GM19239 (cell line): ENCODE measurements at places on chromosomes 13 and 19.

- DNase-seq: no peak
Observed at GRCh38 chr13:40061466-40062450, 406.3 kb downstream of the COG6 start.

DNA sequence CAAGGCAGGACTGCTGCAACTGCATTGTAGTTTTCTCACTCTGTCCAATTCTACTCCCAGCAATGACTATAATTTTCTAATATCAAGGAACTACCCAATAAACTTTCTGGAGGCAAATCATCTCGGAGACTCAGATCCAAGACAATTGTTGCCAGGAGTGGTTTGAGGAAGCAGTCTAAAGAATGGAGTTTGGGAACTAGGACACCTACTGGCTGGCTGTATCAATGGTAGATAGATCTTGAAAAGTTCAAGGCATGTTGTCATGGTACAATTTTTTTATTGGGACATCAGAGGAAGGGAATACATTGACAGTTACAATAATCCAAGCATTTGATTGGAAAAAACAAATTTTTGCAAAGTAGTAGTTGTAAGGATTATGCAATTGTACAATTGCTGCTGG, 648.3 kb upstream of the SLITRK6 start:
- no peak for DNase-seq

DNA sequence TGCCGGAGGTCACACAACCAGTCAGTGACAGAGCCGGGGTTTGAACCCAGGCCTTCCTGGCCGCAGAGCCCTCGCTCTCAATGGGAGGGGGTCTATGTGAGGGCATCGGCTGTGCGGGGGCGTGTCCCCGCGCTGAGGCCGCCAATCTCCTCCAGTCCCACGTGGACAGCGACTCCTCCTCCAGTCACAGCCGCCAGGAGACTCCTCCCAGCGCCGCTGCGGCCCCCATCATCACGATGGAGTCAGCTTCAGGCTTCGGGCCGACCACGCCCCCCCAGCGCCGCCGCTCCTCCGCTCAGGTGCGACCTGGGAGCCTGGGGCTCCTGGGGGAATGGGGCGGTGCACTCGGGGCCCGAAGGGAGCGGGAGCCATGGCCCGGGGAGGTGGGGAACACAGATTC, 6.0 kb downstream of the SPRED3 start:
- no peak for DNase-seq

- peak; percentile 38 for DNase-seq
Observed at GRCh38 chr13:23159205-23159759, 21.5 kb upstream of the SGCG start.

- no peak for DNase-seq
Observed at GRCh38 chr19:39177736-39178135, 19.0 kb upstream of the NCCRP1 start.

DNA sequence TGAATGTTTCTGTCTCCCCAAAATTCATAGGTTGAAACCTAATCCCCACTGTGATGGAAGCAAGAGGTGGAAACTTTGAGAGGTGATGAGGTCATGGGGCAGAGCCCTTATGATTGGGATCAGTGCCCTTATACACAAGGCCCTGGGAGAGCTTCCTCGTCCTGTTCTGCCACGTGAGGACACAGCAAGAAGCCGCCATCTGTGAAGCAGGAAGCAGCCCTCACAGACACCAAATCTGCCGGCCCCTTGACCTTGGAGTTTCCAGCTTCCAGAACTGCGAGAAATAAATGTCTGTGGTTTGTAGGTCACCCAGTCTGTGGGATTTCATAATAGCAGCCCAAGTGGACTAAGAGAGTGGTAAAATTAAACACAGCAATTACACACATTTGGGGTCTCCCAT, 737.4 kb downstream of the UQCRFS1 start:
- no peak for DNase-seq

DNA sequence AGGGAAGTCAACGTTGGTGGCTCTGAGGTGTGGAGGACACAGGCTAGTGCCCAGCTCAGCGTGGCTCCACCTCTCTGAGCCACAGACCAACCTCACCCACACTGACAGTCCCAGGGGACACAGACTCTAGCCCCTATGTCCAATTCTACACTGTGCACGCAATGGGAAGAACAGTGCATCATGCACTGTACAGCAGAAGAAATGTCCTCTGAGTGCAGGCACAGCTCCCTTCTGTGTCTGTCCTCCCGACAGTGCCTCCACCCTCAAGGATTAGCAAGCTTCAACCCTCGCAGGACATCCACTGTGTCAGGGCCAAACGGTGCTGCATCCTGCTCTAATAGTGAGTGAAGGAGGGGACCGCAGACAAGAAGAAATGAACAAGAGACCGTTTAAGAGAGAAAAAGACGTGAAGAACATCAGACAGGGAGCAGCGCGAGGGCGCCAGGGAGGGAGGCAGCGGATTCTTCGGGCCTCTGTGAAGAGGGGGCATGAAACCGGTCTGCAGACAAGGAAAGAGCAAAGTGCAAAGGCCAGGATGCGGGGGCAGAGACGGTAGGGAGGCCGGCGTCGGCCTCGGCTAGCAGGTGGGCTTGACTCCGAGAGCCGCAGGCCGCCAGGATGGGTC, 681 bp downstream of the ZNF837 start:
- DNase-seq: no peak

GRCh38 chr19:1503925-1504773, 8.7 kb downstream of the ADAMTSL5 start:
- DNase-seq: no peak

GRCh38 chr13:40069173-40070044, 413.9 kb downstream of the COG6 start:
- peak; percentile 48 for DNase-seq

DNA sequence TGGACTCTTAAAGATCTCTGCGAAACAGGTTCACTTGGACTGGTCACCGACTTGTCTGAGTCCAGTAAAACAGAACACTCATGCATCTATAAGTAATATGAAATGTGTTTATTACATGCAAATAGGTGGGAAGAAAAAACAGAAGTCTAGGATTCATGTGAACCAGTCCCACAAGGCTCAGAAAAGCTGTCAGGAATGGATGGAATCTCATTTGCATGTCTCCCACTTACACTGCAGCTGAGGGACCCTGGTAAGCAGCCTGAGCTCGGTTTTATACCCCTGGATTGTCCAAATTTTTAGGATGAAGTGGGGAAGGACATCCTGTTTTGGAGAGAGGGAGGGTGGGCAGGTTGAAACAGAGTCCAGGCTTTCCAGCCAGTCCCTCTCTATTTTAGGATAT, 1545.1 kb upstream of the PCDH20 start:
- no peak for DNase-seq

GRCh38 chr13:27855381-27855780, 63.1 kb downstream of the GSX1 start:
- DNase-seq: no peak

DNA sequence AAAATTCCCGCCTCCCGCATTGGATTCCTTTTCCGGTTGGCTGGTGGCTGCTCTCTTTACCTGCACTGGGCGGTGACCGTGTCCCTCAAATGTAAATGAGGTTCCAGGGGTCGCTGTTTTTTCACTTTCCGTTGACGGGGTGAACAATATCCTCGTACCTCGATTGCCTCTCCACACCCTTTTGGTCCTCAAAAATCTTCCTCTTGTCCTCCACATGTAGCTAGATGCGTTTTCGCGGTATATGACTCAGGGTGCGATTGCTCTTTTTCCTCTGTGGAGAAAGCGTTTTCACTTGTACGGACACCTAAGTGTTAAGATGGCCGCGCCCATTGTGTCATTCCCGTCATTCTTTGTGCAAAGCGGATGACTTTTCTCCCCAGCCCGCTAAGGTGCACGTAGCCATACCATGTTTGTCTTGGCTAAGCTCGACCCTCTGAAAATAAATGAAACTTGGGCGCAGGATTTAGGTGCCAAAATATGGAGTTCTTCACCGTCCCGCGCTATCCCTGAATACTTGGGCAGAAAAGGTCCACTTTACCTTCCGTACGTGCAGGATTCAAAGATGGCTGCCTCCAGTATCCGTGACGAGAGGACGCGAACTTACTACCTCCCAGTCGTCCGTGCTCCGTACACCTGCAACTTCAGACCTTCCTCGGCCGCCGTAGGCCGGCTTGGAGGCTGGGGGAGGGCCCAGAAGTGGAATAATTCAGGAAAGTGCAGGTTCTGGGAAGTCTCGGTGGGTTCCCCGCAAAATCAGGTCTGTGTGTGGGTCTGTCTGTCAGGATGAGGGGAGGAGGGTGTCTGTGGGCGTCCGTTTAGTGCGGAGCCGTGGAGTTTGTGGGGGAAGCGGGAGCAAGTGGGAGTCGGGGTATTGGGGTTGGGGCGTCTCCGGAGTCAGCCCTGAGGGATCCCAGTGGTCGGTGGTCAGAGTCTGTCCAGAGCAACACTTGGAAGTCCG, at the start of gene ZNF613:
TSS of gene ZNF613 (plus strand) at position 689 of the 958 bp plus-strand sequence. CDS start 8,749 bp downstream, outside the sequence.
- peak; percentile 64 for DNase-seq

DNA sequence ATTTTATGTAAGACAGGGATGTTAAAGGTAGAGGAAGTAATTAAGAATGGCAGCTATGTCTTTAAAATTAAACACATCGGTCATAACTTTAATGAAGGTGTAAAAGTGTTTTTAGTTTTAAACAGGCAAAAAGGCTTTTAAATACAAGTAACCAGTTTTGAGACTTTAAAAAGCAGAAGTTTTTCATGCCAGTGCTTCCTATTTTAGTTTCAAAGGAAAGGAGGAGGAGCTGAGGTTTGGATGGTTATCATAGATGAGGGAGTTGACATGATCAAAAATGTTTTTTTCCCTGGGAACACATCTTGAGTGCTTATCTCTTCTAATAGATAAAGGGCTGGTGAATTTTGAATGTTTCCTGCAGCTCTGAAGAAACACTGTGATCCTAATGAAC, 42.9 kb downstream of the LRCH1 start:
- DNase-seq: no peak
